ENCODE measurements at places on chromosomes 7 and 10.

DNA sequence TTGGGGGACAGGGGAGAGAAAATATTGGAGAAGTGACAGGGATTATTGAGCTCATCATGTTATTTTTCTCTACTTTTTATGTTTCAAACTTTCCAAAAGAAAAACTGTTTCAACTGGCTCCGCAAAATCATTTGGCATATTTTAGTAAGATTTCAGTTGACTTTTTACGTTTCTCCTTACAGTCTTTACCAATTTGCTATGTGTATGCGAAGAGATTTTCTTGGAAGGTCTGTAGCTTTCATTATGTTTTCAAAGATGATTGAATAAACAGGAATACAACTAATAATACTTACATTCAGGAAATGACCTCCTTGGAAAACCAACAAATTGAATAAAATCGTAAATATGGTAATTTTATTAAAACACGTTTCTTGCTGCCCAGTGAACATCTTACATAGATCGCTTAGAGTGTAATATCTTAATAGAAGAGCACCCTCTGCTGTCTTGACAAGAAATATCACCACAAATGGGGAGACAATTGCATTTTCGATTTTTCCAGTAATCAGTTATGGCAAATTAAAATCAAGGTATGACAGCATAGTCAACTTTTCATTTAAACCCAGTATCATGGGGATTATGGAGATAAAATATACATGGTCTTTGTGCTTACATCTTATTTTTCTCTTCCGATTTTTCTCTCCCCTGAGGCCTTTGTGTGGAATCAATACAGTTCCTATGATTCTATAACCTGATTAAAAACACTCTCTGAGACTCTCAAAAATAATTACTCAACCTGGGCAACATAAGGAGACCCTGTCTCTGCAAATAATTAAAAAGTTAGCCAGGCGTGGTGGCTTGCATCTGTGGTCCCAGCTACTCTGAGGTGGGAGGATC is 43.1 kb downstream of the MBL2 start:
- DNase-seq, result no peak

DNA sequence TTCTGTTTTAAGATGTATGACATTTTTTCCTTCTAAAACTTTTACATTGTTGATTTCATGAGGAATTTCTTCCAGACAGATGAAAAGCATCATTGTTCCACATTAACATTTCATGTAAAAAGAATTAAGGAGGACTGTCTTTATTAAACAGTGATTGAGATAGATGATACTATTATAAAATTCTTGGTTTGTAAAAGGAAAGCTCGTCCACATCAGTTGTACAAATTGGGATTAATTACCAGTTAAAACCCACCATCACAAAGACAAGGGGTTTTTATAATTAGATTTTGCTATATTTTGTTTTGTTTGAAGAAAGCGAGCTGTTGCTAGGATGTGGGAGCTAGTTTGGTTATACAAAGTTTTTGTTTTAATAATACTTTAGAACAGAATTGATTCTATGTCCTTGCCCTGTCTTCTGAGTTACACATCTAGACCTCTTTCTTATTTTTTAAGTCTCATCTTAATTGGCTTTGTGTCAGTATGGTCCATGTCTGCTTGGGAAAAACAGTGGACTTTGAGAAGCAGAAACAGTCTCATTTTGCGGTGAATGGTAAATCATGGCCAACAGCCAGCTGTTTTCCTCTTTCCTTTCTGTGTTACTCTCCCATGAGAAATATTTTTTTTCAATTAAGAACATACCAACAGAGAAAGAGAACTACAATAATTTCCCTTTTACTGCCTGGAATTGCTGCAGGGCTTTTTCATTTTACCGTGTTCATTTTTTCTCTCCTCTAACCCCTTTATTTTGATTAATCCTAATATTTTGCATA is 3.2 kb downstream of the TES start:
- no peak for DNase-seq

DNA sequence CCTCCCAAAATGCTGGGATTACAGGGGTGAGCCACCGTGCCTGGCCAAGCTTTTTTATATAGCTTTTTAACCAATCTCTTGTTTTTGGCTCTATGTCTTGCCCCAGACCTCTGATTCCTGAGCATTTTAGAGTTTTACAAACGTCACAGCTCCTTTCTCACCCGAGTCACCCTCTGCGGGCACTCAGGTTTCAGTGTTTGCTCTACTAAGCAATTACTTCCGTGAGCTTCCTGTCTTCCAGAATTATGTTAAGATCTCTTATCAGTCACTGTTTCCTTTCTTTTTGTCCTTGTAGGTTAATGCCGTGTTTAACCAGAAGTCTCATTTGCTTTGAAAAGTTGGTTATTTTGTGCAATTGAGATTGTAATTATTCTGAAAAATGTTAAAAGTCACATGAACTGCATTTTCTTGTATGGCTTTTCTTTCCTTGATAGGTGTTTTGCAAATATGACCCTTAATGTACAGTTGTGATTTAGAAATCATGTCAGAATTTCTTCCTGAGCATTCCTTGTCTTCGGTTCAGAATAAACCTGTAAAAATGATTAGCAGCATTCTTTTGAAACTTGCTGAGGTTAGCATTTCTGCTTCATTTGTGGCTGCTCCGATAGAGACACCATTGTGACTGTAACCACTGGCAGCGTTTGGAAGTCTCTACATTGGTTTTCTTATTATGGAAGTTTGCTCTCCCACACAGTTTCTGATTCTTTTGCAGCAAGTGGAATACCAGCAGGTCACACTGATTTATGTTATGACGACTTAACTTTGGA is 4.5 kb upstream of the HKDC1 start:
- no peak for DNase-seq

- no peak for DNase-seq
Measured at GRCh38 chr10:89156161-89156835, 50.8 kb downstream of the CH25H start.

GRCh38 chr10:24351961-24352360 is 143.0 kb downstream of the KIAA1217 start:
- no peak for DNase-seq

All from activated naive CD4-positive, alpha-beta T cell (primary cell).